Progenitor cell of endocrine pancreas (in vitro differentiated cells): ENCODE measurements at places on chromosomes 6 and 20. TPM values are rescaled to one million over a fixed set of nuclear protein-coding genes. Genes with fewer than 3 reads are reported as not detected.

GRCh38 chr6:92495242-92495641 is 924.1 kb downstream of the EPHA7 start:
- H3K27ac ChIP-seq: no peak overlapping the region
- no peak for DNase-seq
- H3K36me3 ChIP-seq: no peaks in the 10 kb centered on the region
- H3K4me3 ChIP-seq: no peak overlapping the region
- H3K4me1 ChIP-seq: no peaks in the 10 kb centered on the region

- no peaks in the 10 kb centered on the region for H3K4me1 ChIP-seq
- no peak for DNase-seq
- peaks cover 43% of the 10 kb centered on the region for H3K27me3 ChIP-seq
- no peak overlapping the region for H3K27ac ChIP-seq
These were observed 169.3 kb upstream of the CDH4 start for GRCh38 chr20:61082720-61083119.

DNA sequence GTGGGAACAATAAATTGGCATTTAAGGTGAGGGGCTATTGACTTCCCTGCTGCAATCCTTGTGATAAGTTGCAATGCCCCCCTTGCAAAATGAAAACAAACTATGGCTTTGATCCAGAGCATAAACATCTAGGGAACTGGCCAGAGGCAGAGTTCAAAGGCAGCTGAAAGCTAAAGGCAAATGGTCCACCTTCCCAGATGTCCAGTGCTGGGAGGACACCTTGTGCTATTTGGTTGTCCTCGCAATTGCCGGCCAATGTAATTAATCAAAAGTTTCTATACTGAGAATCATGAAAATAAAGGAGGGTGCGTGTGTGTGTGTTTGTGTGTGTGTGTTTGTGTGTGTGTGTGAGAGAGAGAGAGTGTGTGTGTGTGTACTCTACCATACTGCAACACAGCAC is 337.4 kb downstream of the CBLN4 start:
- peaks cover 9% of the 10 kb centered on the region for H3K4me1 ChIP-seq
- no peak overlapping the region for H3K4me3 ChIP-seq
- H3K36me3 ChIP-seq: no peaks in the 10 kb centered on the region
- no peak overlapping the region for H3K27ac ChIP-seq
- peaks cover 41% of the 10 kb centered on the region for H3K27me3 ChIP-seq

Gene C6orf132
- total RNA-seq: 11.8 and 14.5 TPM in 2 replicates

- no peak for DNase-seq
- no peak overlapping the region for H3K27ac ChIP-seq
- H3K4me3 ChIP-seq: no peak overlapping the region
- H3K36me3 ChIP-seq: no peaks in the 10 kb centered on the region
These were observed 157.2 kb downstream of the CD83 start for GRCh38 chr6:14274546-14275492.

Gene VGLL2
- 0.49 TPM in 1 of 2 replicates, not detected in the other for total RNA-seq

Gene COL9A1
- 5.5 and 8.1 TPM in 2 replicates for total RNA-seq

DNA sequence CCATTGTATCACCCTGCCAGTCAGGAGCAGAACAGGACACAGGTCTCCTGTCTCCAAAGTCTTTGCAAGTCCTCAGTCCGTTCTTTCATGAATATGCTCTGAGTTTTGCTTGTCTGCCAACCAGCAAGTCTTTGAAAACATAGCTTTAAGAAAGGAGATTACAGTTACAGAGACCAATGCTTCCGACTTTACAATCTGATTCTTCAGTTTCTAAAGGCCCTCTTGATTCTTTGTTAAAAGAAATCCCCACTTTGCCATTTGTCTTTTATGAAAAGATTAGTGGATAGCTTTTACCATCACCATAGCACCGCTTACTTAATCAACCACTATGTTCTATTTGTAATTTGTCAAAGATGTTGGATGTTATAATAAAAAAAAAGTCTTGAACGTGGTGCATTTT is 562.8 kb upstream of the BTBD3 start:
- no peaks in the 10 kb centered on the region for H3K27me3 ChIP-seq
- no peak overlapping the region for H3K4me3 ChIP-seq
- H3K36me3 ChIP-seq: no peaks in the 10 kb centered on the region
- H3K4me1 ChIP-seq: peaks cover 3% of the 10 kb centered on the region
- DNase-seq: no peak

DNA sequence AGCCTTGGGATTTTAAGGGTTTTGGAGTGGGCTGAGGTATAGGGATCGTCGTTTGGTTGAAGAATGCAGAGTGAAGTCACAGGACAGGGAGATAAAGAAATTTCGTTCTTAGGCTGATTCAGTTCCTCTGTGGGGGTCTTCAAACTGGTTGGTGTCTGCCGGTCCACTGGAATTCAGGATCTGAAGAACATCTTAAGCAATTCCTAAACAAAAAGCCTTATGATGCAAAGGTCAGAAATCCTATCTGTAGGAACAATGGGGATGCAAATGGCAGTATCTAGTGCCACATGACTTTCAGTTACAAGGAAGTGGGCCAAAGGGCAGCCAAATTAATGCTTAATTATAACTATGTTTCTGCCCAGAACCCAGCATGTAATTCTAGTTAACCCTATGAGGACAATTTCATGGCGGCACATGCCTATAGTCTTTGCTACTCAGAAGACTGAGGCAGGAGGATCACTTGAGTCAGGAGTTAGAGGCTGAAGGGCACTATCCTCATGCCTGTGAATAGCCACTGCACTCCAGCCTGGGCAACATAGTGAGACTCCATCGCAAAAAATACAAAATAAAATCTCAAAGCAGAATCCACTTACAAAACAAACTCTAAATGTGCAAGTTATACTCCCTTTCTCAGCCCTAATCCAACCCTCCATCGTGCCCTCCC is 4.6 kb upstream of the SLC2A10 start:
- H3K4me3 ChIP-seq: no peak overlapping the region
- DNase-seq: no peak
- peaks cover 10% of the 10 kb centered on the region for H3K4me1 ChIP-seq
- no peaks in the 10 kb centered on the region for H3K36me3 ChIP-seq
- H3K27ac ChIP-seq: no peak overlapping the region
- H3K27me3 ChIP-seq: peaks cover 7% of the 10 kb centered on the region

- H3K27ac ChIP-seq: no peak overlapping the region
- peaks cover 15% of the 10 kb centered on the region for H3K4me1 ChIP-seq
- no peak for DNase-seq
- H3K36me3 ChIP-seq: peaks cover 2% of the 10 kb centered on the region
- H3K4me3 ChIP-seq: no peak overlapping the region
These were observed 55.3 kb upstream of the PIM1 start for GRCh38 chr6:37114612-37115011.

Gene BTN1A1
- total RNA-seq: 1.5 and 1.6 TPM in 2 replicates

Gene PLG
- 1.9 TPM in 2 replicates for total RNA-seq

DNA sequence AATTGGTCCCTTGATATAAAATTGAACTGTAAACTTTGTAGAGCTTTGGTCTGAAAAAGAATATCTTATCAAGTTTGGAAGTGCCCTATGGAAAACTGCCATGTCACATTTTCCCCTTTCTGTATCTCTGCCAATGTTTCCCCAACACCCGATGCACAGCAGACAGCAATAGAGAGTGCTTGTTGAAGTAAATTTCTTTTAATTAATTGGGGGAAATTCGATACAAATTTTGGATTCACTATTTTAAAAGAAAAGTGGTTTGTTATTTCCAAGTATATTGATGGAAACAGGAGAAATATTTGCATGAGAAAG is 208.1 kb downstream of the OGFRL1 start:
- H3K36me3 ChIP-seq: no peaks in the 10 kb centered on the region
- DNase-seq: no peak
- no peak overlapping the region for H3K4me3 ChIP-seq
